ENCODE measurements at places on chromosomes 11 and 22.

GRCh38 chr11:11987503-11988022 is 20.9 kb downstream of the DKK3 start:
- DNase-seq = peak; percentile 51

DNA sequence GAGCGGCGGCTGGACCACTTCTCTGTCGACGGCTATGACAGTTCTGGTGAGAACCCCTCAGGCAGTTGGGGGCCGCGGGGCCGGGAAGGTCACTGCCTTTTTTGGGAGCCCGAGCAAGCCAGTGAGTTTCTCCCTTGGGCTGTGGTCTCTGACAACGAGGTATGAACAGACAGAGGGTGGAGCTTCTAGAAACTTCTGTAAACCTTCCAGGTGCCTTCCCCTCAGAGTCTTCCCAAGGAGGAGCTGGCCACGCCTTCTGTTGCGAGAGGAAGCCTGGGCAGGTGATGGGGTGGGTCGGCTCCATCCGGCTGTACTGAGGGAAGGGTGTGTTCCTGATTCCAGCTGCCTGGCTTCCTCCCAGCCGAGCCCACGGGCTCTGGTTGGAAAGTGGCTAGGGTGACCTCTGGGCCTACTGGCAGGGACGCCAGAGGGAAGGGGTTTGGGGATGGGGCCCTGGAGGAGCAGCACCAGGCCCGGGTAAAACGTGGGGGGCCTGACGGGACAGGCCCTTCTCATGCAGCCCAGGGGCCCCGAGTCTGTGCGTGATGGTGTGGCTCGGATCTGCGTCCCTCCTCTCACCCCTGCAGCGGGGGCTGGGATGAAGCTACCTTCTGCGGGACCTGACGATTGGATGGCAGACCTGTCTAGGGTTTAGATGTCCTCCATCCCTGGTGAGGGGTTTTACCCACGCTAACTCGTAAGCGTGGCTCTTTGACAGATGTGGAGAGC is 110.8 kb downstream of the KCNQ1OT1 start:
- no peak for DNase-seq

GRCh38 chr11:33185756-33186155 is 24.5 kb upstream of the CSTF3 start:
- no peak for DNase-seq

- DNase-seq = no peak
Measured at GRCh38 chr11:101993172-101993571, 54.1 kb upstream of the CFAP300 start.

DNA sequence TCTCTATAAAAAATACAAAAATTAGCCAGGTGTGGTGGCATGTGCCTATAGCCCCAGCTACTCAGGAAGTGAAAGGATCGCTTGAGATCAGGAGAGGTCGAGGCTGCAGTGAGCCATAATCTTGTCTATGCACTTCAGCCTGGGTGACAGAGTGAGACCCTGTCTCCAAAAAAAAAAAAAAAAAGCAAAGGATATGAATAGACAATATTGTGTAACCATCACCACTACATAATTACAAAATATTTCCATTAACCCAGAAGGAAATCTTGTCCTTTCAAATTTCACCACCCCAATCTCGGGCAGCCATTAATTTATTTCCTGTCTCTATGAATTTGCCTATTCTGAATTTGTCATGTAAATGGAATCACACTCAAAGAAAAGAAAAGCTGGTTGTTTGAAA is 21.2 kb downstream of the RSF1 start:
- no peak for DNase-seq

DNA sequence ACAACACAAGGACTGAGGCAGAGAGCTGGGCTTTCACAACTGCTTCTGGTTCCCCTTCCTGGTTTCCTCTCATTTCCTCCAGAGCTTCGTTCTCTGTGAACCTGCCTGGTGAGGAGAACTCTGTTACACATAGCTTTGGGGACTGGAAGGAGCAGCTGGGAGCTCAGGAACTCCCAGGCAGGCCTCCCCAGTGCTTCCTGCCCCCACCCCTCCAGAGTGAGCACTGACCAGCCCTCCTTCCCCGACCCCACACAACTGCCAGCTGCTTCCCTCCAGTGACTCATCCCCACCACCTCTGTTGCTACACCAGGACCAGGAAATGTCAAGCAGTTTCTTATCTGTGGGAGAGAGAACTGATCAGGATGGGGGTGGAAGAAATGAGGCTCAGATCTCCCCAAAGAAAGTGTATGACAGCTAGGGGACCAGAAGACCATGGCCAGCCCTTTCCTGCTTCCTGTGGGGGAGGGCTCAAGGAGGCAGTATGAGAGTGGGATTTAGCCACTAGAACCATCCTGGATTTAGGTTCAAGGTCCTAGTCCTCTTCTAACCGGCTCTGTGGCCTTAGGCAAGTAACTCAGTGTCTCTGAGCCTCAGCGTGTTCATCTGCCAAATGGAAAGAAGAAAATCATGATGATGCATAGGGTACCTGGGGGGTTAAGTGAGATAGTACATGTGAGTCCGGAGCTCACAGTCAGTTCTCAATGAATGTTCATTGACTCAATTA is 4.5 kb upstream of the TP53I11 start:
- no peak for DNase-seq

DNA sequence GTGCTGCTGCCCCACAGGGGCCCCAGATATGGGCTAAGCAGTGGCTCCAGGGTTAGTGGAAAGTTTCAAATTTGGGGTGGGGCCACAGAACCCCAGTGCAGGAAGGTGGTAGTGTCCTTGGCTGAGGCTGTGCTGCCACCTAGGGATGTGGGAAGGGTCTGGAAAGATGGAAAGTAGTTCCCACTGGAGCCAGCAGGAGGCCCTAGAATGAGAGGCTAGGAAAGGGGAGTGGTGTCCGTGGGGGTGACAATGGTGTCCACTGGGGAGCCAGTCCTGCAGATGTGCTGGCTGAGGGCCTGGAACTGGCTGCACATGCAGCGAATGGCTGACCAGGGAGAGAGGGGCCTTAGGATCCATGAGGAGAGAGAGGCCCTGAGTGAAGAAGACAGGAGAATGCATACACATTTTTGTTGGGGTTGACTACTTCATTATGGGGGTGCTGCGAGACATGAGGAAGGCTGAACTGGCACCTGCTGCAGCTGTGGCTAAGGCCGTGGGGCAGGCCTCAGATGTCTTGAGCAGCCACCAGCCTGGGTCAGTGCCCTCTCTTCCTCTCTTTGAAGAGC is 21.1 kb downstream of the RFPL3 start:
- DNase-seq = peak; percentile 71

GRCh38 chr22:43205748-43206508 is 19.0 kb upstream of the TTLL12 start:
- DNase-seq = no peak

- DNase-seq = peak; percentile 96
Measured at GRCh38 chr11:67648796-67649613, 1.5 kb downstream of the ACY3 start.

- DNase-seq = no peak
Measured at GRCh38 chr11:119192111-119192510, 6.8 kb downstream of the NHERF4 start.

GRCh38 chr11:134258577-134258976 is 5.2 kb downstream of the ACAD8 start:
- DNase-seq = no peak
